Gastrocnemius medialis (tissue), 4 donors: ENCODE measurements at places on chromosomes 5 and 9.
A peak's percentile ranks its signal among the peaks of the same experiment; 100 is the strongest.

GRCh38 chr9:98520221-98520960, 188.3 kb downstream of the GABBR2 start:
- DNase-seq: no peak

DNA sequence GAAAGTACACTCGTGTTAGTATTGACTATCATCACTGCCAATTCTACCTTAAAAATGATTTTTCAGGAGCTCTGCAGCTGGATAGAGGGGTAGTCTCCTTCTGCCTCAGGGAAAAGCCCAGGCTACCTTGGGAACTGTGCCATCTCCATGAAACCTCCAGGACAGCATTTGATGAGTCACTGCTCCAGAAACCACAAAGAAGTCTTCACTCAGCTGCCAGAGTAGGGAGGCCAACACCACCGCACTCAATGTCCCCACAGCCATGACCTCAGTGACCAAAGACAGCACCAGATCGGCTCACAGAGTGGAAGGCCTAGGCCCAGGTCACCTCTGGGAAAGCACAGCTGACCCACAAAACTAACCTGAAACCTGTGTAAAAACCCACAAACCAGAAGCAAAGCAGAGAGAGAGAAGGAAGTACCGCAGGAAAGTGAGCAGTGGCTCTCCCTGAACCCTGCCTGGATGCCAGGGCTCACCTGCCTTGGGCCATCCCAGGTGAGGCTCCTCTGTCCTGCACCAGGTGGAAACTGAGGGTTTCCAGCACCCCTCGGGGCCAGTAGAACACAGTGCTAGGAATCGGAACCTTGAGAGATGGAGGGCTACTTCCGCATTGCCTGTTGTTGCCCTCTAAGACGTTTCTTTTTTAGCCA, 30.0 kb downstream of the S1PR3 start:
- peak; percentile 62 for DNase-seq

DNA sequence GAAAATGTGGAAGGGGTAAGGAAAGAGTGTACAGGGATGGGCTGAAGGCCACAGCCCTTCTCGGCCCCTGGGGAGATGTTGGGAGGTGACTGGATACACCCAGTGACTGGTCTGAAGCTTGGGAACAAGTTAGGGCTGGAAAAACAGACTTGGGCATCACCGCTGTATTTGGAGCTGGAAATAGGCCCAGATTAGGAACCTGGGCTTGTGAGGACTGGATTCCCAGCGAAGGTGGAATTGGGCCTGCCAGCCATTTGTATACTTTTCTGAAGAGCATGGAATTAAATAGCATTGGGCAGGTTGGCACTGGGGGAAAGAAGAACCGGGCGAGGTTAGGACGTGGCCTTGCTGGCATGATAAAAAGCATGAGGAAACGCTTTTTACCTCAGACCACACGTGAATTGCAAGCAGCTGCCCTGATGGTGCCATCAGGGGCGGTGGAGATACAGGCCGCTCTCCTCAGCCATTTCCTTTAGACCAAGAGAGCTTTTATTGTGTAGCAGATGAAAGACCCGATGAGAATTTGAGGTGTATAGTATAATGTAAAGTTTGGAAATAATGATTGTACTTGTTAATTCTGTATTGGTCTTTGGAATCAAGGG, 37.8 kb downstream of the OTULIN start:
- DNase-seq: no peak

GRCh38 chr5:120405923-120406322, 58.2 kb upstream of the PRR16 start:
- no peak for DNase-seq

DNA sequence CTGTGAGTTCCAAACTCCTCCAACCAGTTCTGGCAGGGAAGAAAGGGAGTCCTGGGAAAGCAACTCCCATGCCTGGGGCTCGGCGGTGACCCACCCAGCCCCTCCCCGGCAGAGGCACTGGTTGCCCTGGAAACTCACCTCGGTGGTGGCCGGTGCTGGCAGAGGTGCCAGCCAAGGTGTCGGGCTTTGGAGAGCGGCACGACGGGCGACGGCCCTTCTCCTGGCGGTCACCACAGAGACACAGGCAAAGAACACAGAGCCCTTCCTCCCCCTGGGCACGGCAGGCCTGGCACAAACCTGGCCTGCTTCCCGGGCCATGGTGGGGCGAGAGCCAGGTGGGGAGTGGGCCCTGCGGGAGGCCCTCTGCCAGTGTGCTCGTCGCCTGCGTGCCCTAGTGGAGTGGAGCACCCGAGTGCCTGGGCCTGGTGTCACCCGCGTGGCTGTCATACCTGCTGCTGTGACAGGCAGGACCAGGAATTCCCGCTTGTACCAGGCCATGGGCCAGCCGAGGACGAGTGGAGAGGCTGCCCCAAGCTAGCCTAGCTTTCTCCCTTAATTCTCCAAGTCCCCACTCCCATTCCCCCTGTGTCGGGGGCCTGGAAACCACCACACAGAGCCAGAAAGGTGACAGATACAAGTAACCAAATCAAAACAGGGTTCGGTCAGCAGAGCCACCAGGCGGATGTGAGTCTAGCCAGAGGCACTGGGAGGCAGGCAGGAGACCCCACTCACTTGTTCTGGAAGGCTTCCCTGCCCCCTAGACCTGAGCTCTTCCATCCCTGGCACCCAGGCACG, 8.2 kb upstream of the RALGDS start:
- no peak for DNase-seq

- no peak for DNase-seq
Measured at GRCh38 chr5:78407458-78407857, 47.0 kb downstream of the SCAMP1 start.

DNA sequence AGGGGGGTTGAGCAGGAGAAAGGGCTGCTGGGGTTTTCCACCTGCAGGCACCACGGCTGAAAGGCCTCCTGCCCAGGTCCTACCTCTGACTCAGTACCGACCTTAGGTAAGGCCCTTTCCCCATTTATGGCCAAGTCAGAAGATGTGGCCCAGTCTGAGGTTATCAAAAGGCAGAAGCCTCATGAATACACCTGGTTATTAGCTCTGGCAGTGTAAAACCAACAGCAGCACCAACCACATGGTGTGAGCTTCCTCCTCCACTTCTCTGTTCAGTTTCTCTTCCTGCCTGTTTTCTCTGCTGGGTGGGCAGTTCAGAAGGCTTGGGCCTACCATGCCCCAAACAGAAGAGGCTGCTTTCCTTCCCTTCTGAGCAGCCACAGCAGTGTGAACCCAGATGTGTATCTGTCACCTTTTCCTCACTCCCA, 86.9 kb downstream of the UGCG start:
- no peak for DNase-seq

DNA sequence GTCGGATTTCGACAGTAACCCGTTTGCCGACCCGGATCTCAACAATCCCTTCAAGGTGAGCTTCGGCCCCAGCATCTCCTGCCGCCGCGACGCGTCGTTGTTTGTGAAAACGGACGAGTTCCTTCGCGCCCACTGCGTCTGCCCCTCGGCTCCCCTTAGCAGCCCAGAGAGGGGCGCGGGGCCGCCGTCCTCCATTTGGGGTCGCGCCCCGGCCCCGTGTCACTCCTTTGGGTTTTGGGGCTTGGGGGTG, 182 bp downstream of the SCAMP1 start:
- no peak for DNase-seq

GRCh38 chr9:135136991-135137832, 49.7 kb downstream of the OLFM1 start:
- DNase-seq: no peak

GRCh38 chr9:92483627-92484545, 1.6 kb upstream of the ASPN start:
- DNase-seq: no peak

DNA sequence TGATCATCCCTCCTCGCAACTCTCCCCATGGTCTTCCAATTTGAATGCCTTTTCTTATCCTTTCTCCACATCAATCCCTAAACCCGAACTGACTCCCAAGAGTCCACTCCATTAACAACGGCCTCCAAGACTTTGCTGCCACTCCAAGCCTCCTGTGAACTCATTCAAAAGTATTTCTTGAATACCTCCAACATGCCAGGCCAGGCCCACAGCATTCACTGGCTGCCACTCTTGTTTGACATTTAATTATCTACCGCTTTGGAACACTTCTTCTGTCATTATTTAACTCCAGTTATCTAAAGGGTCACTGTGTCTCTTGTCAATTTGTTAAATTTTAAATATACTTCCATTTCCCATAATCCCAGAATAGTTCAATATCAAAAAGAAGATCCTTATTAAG, 378.9 kb downstream of the EFNA5 start:
- DNase-seq: no peak

DNA sequence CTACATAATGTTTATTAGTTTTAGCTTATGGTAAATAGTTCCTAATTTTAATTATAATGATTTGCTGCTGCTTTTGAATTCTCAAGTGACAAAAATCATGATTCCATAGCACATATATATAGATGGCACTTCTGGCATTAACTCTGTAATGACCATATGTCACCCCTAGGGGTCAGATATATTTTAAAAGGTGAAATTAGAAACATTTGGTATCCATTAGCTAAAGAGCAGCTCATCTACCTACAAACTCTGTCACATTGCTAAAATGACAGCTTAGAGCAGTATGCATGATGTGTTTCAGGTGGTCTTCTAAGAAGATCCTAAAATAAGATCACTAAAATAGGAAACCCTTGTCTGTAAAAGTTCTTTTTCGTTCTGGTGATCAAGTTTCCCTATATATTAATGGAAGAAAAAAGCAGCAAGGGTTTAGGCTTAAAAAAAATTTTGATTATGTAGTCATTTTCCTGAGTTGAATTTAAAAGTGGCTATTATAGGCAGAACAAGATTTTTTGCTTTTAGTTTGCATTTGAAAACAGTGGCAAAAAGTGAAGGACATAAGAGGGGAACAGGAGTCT, 157.7 kb upstream of the POU5F2 start:
- DNase-seq: no peak

GRCh38 chr5:170571875-170572852, 68.3 kb downstream of the KCNIP1 start:
- DNase-seq: no peak

DNA sequence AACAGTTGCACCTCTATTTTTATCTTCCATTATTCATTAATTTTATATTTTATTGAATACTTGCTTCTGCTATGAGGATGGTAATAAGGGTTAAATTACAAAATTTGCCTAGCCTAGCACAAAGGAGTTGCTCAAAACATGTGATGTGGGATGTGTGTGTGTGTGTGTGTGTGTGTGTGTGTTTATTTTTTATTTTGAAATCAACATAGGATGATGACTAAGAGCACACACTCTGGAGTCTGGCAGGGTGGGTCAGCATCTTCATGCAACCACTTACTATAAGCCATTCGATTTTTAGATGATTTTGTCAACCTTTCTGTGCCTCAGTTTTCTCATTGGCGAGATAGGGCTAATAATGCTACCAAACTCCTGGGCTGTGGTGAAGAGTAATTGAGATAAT, 57.7 kb upstream of the MAMDC2 start:
- no peak for DNase-seq

DNA sequence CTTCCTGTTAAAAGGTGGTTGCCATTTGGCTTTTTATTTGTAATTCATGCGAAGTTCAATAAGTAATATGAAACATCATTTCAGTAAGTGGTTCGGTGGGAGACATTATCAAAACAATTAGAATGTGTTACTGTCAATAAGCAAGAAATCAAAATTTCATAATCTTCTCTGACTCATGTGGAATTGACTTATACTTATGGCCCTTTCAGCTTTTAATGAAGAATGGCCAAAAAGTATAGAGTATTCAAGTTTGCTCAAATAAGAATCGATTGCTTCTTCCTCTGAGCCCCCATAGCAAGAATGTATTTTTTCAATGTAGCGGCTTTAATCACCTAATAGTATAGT, 174.5 kb downstream of the AOPEP start:
- no peak for DNase-seq

DNA sequence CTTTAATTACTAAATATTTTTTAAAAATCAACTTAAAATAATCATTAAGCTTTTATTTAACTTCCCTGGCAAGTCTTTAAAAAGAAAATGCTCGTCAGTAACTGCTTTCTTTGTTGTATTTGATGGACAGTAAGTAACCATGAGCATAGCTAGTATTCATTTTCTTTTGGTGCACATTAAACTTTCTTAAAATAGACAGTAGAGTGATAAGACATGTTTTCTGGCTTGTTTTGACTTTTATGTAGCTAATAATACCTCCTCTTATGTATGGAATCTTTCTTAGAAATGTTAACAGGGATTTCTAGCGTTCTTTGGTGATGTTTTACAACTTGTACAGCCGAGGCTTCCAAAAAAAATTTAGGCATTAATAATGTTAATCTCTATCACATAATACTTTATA, 22.6 kb downstream of the FBXO38 start:
- no peak for DNase-seq

DNA sequence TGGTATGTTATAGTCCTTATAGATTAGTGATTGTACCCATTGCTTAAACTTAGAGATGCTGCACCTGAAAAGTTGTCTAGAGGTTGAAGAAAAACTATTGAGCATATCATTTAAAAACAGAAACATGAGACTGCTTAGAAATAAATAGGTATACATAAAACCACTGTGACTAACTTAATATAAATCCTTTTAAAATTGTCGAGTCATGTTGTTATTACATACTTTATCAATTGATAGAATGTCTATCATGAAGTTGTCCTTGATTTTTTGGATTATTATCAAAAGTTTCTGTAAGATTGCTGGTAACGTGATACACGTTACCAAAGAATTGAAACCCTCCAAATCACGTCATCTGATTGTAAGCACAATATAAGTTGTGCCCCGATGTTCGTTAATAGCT, 35.3 kb upstream of the VCAN start:
- no peak for DNase-seq

- no peak for DNase-seq
Measured at GRCh38 chr9:127248241-127248640, 16.3 kb upstream of the GARNL3 start.

- DNase-seq: no peak
Measured at GRCh38 chr9:75707191-75707590, 183.3 kb upstream of the PCSK5 start.

DNA sequence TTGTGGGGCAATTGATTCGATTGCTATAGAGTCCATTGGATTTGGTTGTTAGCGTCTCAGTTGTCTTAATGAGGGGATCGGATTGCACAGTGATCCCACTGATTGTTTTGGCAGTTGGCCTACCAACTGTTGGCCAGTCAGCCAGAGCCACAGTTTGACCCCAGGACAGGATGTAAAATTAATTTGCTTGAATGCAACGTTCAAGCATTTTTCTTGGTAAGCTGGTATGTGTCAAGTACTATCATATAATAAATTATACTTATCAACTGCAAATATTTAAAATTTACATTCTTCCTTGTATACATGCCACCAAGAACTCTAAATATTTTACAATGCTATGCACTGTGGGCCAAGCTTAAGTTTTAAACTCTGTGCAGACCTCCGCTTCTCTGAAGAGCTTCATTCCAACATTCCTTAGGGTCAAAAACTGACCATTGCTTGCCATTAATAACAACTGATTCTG, 80.4 kb upstream of the OSMR start:
- no peak for DNase-seq

DNA sequence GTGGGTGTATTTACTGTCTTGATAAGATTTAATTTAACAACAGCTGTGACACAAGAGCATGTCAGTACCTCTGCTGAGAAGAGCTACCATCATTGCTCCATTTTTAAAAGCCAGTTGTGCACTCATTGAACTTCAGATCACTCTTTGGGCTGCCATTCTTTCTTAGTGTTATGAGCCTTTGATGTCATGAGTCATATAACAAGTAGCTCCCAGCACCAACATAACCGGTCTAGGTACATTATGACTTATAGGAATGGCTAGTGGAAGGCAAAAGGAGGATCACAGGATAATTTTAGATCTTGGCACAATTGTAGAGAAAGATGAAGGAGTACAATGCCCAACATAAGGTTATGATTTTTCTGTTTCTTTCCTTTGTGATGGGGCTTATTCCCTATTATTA, 170.8 kb upstream of the FBN2 start:
- DNase-seq: no peak

GRCh38 chr9:14783358-14783757, 60.8 kb upstream of the CER1 start:
- no peak for DNase-seq
